Fibroblast of upper back skin (primary cell): ENCODE measurements at places on chromosomes 5 and 9.

- DNase-seq: peak; percentile 47
Measured at GRCh38 chr5:135214897-135215616, 181.0 kb upstream of the PITX1 start.

DNA sequence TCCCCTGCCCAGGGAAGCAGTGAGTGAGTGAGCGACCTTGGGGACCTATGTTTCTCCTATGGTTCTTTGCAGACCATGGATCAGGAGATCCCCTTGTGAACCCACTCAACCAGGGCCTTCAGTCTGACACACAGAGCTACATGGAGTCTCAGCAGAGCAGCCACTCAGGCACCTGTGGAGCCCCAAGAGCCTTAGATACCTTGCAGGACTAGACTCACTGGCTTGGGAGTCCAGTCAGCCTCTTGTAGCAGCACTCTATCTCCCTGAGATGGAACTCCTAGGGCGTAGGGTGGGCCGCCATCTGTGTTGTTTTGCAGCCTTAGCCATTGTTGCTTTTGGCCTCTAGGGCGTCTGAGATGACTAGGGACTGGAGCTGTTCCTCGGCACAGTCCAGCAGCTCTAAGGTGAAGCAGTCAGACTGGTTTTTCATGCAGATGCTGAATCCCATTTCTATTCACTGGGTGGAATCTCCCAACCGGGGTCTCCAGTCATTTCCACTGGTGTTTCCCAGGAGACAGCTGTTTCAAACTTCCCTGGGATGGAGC is 284.6 kb upstream of the RPS23 start:
- DNase-seq: no peak

- DNase-seq: no peak
Measured at GRCh38 chr5:178454303-178454702, 135.9 kb downstream of the COL23A1 start.

GRCh38 chr9:129415942-129416651 is 204.8 kb downstream of the C9orf50 start:
- DNase-seq: peak; percentile 67

- DNase-seq: no peak
Measured at GRCh38 chr9:86043999-86044398, 55.4 kb downstream of the GOLM1 start.
